Caco-2 (cell line): ENCODE measurements at places on chromosomes 3 and 15. TPM values are rescaled to one million over a fixed set of nuclear protein-coding genes. Genes with fewer than 3 reads are reported as not detected.

Gene GNAT1
- total RNA-seq, result 0.50 TPM in 1 of 2 replicates, not detected in the other

Gene CRYBG3
- 1.3 TPM in 2 replicates for total RNA-seq

Gene GOLGA8S
- not detected in 2 replicates for total RNA-seq

DNA sequence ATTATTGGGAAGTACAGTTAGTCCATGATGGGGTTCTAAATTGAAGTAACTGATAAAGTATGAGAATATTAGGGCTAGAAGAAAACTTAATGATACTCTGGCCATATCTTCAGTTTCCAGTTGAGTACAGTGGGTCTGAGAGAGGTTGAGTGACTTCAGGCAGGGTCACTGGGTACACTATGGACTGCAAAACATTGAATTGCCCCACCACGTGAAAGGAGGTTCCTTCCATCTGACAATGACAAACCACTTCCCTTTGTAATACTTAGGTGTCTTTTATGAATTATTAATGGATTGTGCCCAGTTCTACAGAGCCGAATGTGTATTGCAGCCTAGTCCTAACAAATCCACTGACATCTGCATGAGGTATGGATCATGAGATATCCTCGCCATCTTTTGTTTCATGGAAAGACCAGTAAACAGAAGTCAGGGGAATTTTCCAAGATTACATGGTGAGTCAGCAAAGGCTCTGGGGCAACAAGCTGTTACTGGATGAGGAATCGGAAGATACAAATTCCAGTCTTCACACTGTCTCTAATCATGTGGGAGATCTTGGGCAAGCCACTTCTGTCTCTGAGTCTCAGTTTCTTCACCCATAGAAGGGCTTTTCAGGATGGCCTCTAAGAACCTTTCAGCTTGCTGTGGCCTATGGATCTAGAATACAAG, 66.5 kb upstream of the BCL6 start:
- H3K4me3 ChIP-seq, result no peak overlapping the region
- H3K27ac ChIP-seq, result peak overlapping the region; percentile 81
- DNase-seq, result no peak
- no peaks in the 10 kb centered on the region for H3K36me3 ChIP-seq
- peaks cover 52% of the 10 kb centered on the region for H3K4me1 ChIP-seq

DNA sequence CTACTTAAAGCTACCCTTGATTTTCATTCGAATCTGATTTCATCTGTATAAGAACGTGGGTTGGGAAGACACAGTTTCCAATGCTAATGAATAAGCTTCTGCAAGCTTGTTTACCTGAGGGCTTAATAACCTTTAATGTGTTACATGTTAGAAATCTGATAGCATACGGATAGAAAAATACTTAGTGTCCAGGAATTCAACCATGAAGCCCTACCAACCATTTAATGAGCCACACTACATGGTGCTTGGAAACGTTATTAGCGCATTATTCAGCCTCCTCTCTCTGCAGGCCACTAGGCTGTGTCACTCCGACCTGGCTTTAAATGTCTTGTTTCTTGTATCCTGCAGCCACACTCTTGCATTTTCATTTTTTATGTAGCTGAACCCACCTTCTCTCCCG, 1.6 kb downstream of the FAM81A start:
- no peaks in the 10 kb centered on the region for H3K27me3 ChIP-seq
- no peaks in the 10 kb centered on the region for H3K36me3 ChIP-seq
- H3K4me3 ChIP-seq, result no peak overlapping the region
- H3K4me1 ChIP-seq, result peaks cover 8% of the 10 kb centered on the region; the same call in 1 of the 2 replicates
- DNase-seq, result no peak

DNA sequence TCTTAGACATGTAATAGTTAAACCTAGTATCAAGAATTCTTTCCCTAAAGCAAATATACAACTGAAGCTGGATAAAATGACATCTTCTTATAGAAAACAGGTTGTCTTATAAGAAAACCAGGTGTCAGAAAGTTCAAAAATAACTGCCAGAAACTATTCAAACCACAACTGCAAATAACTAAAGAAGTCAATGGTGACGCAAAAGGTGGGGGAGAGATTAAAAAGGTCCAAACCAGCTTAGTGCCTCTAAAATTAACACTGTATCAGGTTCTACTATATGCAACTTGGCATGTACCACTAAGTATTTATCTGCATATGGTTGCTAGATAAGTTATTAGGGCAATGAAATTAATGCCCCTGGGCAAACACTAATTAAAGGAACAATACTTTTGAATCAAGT, 136.8 kb downstream of the TBL1XR1 start:
- no peak overlapping the region for H3K4me3 ChIP-seq
- no peaks in the 10 kb centered on the region for H3K27me3 ChIP-seq
- H3K27ac ChIP-seq, result no peak overlapping the region
- no peaks in the 10 kb centered on the region for H3K36me3 ChIP-seq
- H3K4me1 ChIP-seq, result no peaks in the 10 kb centered on the region
- DNase-seq, result no peak

GRCh38 chr15:100602823-100603393, 519 bp downstream of the ASB7 start:
- peaks cover 9% of the 10 kb centered on the region; the same call in 1 of the 2 replicates for H3K4me1 ChIP-seq
- H3K27me3 ChIP-seq, result no peaks in the 10 kb centered on the region
- DNase-seq, result peak; percentile 68
- H3K36me3 ChIP-seq, result no peaks in the 10 kb centered on the region
- H3K4me3 ChIP-seq, result peak overlapping the region; percentile 92
- H3K27ac ChIP-seq, result no peak overlapping the region

- no peak overlapping the region for H3K4me3 ChIP-seq
- no peak for DNase-seq
- H3K4me1 ChIP-seq, result no peaks in the 10 kb centered on the region
- no peaks in the 10 kb centered on the region for H3K27me3 ChIP-seq
- no peaks in the 10 kb centered on the region for H3K36me3 ChIP-seq
- no peak overlapping the region for H3K27ac ChIP-seq
Observed at GRCh38 chr3:50651445-50651844, 23.3 kb upstream of the DOCK3 start.

DNA sequence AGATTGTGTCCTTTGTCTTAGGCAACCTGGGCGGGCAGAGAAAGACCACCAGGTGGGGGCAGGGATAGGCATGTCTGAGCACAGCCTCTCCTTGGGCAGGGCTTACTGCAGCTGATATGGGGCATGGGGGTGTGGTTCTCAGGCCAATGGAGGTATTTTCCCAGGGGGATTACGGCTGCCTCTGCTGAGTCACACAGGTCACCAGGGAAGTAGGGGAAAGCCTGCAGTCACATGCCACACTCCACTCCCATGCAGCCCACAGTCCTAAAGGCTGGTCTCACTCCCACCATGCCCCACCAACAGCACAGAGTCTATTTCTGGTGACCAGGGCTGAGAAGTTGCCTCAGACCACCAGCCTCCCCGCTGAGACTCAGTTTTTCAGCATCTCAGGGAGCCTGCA, 466.4 kb downstream of the DIPK2A start:
- no peak for DNase-seq
- no peaks in the 10 kb centered on the region for H3K36me3 ChIP-seq
- no peaks in the 10 kb centered on the region for H3K27me3 ChIP-seq
- H3K4me1 ChIP-seq, result no peaks in the 10 kb centered on the region
